ENCODE measurements at places on chromosomes 3 and 15.

- peak; percentile 75 for DNase-seq
Observed at GRCh38 chr3:73143821-73144237, 82.4 kb downstream of the EBLN2 start.

DNA sequence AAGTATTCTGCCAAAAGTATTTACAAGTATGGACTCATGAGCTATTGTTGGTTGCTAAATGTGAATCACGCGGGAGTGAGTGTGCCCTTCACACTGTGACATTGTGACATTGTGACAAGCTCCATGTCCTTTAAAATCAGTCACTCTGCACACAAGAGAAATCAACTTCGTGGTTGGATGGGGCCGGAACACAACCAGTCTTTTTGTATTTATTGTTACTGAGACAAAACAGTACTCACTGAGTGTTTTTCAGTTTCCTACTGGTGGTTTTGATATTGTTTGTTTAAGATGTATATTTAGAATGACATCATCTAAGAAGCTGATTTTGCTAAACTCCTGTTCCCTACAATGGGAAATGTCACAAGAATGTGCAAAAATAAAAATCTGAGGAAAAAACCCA is 30.3 kb downstream of the SYNM start:
- DNase-seq: no peak

- DNase-seq: peak; percentile 30
Observed at GRCh38 chr3:193701953-193702635, 109.1 kb downstream of the OPA1 start.

DNA sequence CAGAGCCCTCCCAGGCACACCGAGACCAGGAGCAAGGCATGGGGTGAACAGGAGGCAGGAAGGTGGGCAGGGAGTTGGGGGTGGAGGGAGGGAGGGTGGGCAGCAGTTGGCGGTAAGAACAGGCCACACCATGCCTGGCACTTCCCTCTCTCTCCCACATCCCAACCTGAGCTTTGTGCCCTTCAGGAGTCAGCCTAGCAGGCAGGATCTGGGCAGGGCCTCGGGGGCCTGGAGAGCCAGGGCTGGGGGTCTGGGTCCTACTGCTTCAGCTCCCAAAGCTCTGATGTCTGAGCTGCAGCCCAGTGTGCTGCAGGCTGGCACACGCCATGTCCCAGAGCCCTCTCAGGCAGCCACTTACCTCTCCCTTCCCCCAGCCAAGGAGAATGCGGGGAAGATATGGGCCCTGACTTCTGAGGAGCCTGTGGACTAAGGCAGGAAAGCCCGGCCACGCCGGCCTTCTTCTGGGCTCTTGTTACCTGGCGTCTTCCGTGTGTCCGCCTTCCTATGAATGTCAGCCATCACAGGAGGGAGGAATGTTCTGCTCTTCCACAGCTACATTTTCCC is 2.9 kb upstream of the MYL3 start:
- DNase-seq: no peak

- peak; percentile 51 for DNase-seq
Observed at GRCh38 chr3:184261854-184262763, 756 bp upstream of the CAMK2N2 start.

DNA sequence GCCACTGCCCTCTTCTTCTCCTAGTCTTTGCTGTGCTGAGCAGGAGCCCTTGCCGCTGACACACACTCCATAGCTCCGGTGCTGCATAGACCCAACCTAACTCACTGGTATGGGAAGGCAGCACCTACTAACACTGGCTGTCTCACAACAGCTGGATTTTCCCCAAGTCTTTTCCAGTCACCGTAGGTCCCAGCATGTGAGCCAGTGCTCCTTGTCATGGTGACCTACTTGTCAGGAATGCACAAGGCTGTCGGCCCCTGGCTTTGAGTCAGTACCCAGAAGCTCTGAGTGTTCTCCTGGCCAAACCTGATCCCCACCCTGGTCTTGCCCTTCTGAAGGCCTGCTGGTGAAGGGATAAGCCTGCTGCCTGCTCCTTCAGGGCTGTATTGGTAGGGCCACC is 25.7 kb downstream of the AMOTL2 start:
- peak; percentile 69 for DNase-seq

- no peak for DNase-seq
Observed at GRCh38 chr3:146386936-146387335, 82.4 kb downstream of the PLSCR2 start.

DNA sequence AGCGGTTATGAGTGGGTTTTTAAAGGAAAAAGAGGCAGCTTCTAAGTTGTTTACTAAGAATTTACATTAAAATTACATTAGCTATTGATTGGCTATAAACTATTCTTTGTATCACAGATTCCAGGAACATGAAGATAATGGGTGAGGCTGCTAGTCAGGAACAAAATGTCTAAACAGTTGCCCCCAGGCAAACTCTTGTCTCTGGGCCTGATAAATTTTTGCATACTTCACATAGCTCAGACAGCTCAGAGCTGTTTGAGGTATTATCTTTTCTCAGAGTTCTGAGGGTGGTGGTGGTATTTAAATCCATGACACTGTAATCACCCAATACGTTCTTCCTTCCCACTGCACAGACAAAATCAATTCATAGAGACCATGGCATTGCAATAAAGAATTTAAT is 2.1 kb upstream of the HACD2 start:
- DNase-seq: peak; percentile 20

DNA sequence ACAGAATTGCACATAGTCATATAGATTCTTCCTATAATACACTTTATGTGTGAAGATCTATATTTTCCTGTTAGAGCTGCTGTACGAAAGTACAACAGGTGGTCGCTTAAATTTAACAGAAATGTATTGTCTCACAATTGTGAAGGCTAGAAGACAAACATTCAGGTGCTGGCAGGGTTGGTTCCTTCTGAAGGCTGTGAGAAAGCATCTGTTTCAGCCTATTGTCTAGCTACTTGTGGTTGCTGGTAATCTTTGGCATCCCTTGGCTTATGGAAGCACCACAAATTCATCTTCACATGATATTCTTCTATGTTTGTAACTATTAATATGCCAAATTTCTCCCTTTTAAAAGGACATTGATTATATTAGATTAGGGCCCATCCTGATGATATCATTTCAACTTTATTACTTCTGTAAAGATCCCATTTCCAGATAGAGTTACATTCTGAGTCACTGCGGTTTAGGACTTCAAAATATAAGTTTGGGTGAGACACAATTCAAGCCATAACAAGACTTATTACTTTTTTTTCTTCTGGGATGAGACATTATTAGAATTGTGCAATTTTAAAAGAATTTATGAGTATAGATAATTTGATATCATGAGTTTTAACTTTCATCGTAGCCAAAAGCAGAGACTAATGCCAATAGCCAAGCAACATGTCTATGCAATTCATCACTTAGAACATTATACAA is 248.1 kb upstream of the BCHE start:
- no peak for DNase-seq

- no peak for DNase-seq
Observed at GRCh38 chr3:139236336-139236735, 107.5 kb upstream of the MRPS22 start.

- DNase-seq: peak; percentile 83
Observed at GRCh38 chr3:21672303-21672702, 78.7 kb downstream of the ZNF385D start.

DNA sequence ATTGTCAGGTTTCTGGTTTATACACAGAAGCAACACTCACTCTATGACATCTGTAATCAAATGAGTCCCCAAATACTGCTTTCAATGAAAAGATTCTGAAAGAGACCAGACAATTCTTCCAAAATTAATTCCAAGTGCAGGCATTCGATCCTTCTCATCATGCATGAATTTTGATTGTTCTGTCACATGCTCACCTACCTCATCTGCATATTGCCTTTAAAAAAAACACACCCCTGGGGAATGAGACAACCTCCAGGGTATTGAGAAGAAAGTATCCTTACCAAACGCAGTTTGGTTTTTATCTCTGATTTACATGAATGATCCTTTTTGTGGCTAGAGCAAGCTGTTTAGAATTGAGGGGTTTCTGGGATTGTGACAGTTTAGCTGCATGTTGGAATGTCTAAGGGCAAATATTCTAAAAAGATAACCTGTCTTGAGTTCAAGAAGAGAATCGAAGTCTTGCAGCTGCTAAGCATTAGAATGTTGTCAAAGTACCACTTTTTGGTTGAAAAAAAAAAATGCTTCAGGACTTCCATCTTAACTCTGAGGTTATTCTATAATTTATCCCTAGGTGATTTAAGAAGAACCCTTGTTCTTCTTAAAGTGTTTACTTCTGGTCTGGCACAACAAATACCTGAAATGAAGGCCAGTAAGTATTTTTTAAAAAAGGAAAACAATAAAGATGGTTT is 653.1 kb downstream of the RBMS3 start:
- DNase-seq: no peak

GRCh38 chr3:52535411-52536111 is 844 bp upstream of the UQCC5 start:
- DNase-seq: no peak

DNA sequence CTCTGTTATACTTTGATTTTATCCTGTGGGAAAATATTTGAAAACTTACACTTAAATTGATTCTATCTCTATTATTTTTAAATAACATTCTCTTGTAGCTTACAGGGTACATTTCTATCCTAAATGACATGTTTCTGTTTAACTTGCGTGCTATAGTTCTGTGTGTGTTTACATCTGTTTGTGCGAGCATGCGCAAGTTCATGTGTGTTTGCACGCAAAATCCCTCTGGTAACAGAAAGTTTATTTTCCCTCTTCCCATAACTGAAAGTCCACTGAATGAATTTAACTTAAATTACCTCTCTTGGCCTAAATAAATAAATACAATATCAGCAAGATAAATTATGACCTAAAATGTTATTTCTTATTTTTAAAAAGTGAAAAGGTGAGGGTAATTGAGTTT is 117.3 kb upstream of the NEO1 start:
- DNase-seq: no peak

DNA sequence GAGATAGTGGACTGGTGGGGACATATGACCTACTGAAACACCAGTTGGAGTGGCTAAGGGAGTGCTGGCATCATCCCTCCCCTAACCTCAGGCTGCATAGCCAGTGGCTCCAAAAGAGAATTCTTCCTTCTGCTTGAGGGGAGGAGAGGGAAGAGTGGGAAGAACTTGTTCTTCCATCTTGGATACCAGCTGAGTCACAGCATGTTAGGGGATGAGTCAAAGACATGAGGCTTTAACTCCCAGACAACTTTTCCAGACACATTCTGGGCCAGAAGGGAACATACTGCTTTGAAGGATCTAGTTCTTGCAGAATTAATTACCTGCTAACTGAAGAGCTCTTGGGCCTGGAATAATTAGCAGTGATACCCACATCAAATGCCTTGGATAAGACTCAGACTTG is 36.8 kb upstream of the PEX5L start:
- no peak for DNase-seq

GRCh38 chr3:147925272-147925671 is 516.1 kb downstream of the ZIC1 start:
- DNase-seq: no peak

GRCh38 chr15:35330916-35331315 is 215.0 kb downstream of the DPH6 start:
- no peak for DNase-seq

DNA sequence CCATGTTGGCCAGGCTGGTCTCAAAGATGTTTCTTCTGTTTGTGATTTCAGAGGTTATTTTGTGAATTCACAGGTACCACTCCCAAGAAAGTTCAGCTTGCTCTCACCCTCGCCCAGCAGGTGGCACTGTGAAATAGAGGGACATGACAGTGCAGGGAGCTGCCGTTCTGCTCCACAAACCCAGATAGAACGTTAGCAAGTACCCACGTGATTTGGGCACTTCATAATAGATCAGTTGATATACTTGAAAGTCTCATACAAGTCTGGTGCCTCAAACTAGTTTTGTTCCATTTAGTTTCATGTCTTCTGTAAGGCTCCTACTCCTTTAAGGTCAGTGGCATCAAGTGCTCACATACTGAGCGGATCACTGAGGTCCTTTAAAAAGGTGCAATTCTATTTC is 45.5 kb downstream of the FILIP1L start:
- peak; percentile 83 for DNase-seq

DNA sequence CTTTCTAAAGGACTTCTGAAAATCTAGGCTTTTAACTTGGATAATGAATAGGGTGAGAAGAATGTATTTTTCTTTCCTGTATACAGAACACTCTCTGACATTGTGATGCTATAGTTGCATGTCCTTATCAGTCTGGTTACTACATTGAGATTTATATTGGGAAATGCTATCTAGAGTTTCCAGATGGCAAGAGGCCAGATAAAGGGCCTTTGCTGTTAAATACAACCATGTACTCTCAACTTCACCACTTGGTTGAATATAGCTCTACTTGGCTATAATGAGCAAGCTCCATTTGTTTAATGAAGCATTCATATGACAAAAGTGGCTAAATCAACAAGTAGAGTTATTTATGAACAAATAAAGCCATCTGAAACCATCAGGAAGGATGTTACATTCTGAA is 91.0 kb downstream of the IGSF11 start:
- no peak for DNase-seq

DNA sequence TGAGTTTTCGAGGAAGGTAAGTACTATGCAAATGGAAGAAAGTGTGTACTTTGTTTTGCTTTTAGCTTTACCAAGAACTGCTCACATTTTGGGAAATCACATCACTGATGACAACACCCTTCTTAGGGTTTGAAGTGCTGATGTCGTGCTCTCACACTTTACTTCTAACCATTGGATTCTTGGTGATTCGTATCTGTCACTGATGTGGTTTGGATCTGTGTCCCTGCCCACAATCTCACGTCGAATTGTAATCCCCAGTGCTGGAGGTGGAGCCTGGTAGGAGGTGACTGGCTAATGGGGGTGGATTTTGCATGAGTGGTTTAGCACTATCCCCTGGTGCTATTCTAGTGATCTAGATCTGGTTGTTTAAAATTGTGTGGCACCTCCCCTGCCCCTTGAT is 75.4 kb upstream of the RGMA start:
- DNase-seq: no peak

GRCh38 chr15:31195871-31196270 is 94.3 kb upstream of the TRPM1 start:
- no peak for DNase-seq

- DNase-seq: peak; percentile 26
Observed at GRCh38 chr15:74041311-74041756, 41.0 kb downstream of the GOLGA6A start.

DNA sequence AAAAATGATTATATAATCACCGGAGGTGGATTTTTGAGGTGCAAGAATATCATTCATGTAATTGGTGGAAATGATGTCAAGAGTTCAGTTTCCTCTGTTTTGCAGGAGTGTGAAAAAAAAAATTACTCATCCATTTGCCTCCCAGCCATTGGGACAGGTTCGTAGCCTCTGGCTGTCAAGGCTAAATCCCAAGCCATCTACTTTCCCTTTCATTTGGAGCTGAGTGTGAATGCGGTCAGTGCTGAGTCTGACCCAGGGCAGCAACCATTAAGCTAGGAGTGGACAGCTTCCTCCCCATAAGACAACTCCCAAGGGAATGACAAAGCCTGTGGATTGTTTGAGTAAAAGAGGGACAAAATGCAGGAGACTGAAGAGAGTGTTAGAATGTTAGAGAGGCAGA is 33.6 kb downstream of the PARP14 start:
- no peak for DNase-seq

- DNase-seq: no peak
Observed at GRCh38 chr15:90465140-90465929, 64.4 kb upstream of the CRTC3 start.

GRCh38 chr15:68378595-68378994 is 53.4 kb downstream of the ITGA11 start:
- no peak for DNase-seq
